ENCODE measurements at places on chromosomes 7 and 10. TPM values are rescaled to one million over a fixed set of nuclear protein-coding genes. Genes with fewer than 3 reads are reported as not detected.

Gene TLL2
- total RNA-seq = 0.28 TPM

Gene GNGT1
- total RNA-seq = 0.88 TPM

Gene KAZALD1
- total RNA-seq = 1.1 TPM

Gene SSBP1
- 89.1 TPM for total RNA-seq

Gene TWIST1
- 5.0 TPM for total RNA-seq

Gene SPAM1
- total RNA-seq = not detected

Gene CHST3
- total RNA-seq = 43.7 TPM

Gene ECHS1
- total RNA-seq = 27.2 TPM

Gene PLXDC2
- 29.8 TPM for total RNA-seq

Gene SLC18A3
- not detected for total RNA-seq

Gene ZNF33A
- 31.2 TPM for total RNA-seq

Gene AKR1C2
- 15.4 TPM for total RNA-seq

Gene HGF
- total RNA-seq = 1.0 TPM

Gene CDC14C
- not detected for total RNA-seq

Gene ATRNL1
- 54.7 TPM for total RNA-seq

Gene SCART1
- 2.1 TPM for total RNA-seq

Gene ACTR3C
- 3.4 TPM for total RNA-seq

Gene PTPRN2
- 5.4 TPM for total RNA-seq

Gene DDX50
- total RNA-seq = 46.3 TPM

Gene NPFFR1
- total RNA-seq = 0.35 TPM

Gene SLC26A3
- total RNA-seq = 0.45 TPM

Gene SPAG6
- not detected for total RNA-seq

Gene TMEM213
- total RNA-seq = not detected

Gene NUTM2D
- 3.0 TPM for total RNA-seq

Gene ZNF239
- 10.7 TPM for total RNA-seq

Gene ITPRIP
- total RNA-seq = 15.9 TPM

Gene LRRD1
- not detected for total RNA-seq

All from ovary (tissue), 10 donors.